ENCODE measurements at places on chromosomes 11 and 22.

DNA sequence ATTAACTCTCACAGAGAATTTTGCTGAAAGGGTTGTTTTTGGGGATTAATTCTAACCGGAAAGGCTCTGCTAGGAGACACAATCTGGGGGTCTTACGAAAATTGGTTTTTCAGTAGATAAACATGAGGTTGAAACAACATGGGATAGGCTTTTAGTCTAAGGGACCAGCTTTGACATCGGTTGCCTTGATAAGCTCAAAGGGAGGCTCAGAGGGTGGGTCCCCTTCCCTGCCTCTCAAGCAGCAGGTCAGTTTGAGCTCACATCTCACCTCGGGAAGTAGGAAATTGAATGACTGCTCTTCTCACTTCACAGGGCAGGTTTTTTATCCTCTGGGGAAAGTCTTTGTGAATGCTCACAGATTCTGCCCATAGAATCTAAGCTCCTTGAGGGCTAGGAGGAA is 70.2 kb upstream of the KIRREL3 start:
- no peak for DNase-seq

GRCh38 chr22:49294656-49295464 is 532.8 kb downstream of the BRD1 start:
- DNase-seq = no peak

DNA sequence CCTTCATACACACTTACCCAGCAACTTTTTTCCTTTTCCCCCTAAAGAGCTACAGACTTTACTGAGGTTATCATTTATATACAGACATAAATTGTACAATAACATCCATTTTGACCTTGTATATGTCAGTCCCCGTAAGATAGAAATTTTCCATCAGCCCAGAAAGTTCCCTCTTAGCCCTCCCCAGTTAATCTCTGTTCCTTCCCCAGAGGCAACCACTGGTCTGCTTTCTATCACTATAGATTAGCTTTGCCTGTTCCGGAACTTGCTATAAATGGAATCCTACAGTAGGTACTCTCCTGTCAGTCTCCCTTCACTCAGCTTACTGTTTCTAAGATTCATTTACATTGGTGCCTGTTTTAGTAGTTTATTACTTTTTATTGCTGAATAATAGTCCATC is 54.9 kb downstream of the TSPAN18 start:
- DNase-seq = no peak

GRCh38 chr11:12167061-12168000 is 56.9 kb downstream of the MICAL2 start:
- no peak for DNase-seq

- DNase-seq = no peak
Measured at GRCh38 chr22:38612217-38613006, 42.4 kb upstream of the DMC1 start.

GRCh38 chr11:69050592-69051380 is 2.1 kb downstream of the TPCN2 start:
- no peak for DNase-seq

DNA sequence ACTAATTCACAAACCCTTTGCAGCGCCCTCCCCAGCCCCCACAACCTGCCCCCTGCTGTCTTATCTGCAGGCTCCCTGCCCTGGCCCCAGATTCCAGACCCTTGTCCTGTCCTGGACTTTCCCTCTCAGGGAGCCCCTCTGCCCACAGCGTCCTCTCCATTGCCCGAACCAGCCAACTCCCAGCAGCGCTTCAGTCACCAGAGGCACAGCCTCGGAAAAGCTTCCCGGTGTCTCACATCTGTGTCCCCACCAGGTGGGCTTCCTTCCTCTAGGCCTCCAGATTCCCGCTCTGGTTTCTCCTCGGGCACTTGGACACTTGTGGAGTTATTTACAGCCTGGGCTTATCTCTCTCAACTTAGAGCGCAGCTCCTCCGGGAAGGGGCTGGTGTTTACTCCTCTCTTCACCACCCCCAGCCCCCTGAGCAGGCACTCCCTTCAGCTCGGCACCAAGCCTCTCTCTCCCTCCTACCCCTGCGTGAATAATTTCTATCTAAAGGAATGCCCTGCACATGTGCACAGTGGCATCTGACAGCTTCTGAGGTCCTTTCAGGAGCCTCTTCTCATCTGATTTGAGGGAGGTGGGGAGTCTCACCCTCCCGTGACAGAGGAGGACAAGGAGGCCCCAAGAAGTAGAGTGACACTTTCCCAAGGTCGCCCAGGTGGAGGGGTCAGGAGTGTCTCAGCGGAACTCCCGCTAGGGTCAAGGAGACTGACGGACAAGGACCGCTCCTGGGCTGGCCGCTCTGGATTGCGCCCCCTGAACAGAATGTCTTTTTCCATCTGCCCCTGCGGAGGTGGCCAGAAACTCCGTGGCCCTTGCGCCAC is 838 bp downstream of the WNT11 start:
- no peak for DNase-seq

- no peak for DNase-seq
Measured at GRCh38 chr11:81916451-81916850, 817.2 kb downstream of the FAM181B start.

- DNase-seq = no peak
Measured at GRCh38 chr11:34344768-34345539, 12.9 kb downstream of the ABTB2 start.

- DNase-seq = no peak
Measured at GRCh38 chr22:22182990-22183264, 61.7 kb upstream of the VPREB1 start.

- no peak for DNase-seq
Measured at GRCh38 chr11:119641983-119642745, 86.8 kb downstream of the NECTIN1 start.

GRCh38 chr11:63572026-63572688 is 9.0 kb upstream of the PLAAT2 start:
- DNase-seq = no peak

DNA sequence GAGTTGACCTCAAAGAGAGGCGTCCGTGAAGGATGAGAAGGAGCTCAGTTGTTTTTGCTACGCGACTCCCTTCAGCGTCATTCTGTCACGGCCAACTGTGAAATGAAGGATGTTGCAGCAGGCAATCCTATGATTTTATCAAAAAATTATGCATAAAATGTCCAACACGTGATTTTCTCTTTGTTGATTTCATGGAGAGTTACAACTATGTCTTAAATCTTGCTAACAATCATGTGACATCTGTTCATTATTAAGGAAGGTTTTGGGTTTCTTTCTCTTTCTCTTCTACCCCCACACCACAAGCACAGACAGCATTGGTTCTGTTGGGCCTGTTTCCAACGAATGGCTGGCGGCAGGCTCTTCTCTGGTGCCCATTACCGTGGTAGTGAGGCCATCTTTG is 3.7 kb downstream of the KRTAP5-4 start:
- DNase-seq = no peak

GRCh38 chr22:37996515-37997246 is 12.3 kb upstream of the SOX10 start:
- DNase-seq = no peak

DNA sequence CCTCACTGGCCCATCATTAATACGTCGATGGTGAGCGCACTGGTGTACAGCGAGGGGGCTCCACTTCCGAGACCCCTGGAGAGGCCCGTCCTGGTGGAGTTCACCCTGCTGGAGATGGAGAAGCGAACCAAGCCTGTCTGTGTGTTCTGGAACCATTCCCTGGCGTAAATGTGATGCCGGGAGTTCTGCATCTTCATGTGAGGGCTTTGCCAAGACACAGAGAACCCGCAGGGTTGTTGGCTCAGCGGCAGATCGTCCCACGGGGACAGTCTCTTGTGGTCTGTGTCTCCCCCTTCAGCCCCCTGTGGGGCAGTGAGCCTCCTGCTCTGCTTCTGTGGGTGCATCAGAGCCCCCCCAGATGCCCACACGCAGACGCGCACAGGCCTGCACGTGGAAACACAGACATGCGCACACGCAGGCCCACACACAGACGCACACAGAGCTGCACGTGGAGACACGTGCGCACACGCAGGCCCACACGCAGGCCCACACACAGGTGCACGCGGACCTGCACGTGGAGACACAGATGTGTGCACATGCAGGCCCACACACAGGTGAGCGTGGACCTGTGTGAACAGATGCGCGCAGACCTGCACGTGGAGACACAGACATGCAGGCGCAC is 55.8 kb upstream of the PRODH start:
- DNase-seq = no peak

DNA sequence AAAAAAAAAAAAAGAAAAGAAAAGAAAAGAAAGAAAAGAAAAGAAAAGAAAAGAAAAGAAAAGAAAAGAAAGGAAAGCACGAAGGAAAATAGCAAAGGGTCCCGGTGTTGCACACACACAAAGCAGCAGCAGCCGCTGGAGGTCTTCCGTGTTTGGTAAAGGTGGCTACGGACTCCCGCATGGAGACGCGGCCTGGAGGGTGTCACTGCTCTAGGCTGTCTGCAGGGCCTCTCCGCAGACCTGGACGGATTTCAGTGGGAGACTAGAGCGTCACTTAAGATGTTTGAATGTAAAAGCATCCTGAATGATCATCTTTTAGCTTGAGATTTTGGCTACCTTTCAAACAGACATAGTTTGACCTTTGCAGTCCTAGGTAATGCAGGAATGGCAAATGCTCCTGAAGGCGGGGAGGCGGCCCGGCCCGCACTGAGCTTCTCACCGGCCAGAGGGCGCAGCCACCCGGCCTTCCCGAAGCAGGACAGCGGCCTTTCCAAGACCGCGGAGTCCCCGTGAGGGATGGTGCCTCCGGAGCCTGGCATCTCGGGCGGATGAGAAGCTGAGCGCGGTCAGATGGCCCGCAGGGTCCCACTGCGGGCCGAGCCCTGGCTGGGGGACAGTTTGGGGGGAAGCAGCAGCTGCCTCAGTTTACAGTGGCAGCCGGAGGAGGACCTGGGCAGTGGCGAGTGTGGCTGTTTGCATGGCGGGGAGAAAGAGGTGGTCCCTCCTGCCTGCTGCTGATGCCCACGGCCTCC is 18.5 kb downstream of the KRTAP5-5 start:
- DNase-seq = no peak

DNA sequence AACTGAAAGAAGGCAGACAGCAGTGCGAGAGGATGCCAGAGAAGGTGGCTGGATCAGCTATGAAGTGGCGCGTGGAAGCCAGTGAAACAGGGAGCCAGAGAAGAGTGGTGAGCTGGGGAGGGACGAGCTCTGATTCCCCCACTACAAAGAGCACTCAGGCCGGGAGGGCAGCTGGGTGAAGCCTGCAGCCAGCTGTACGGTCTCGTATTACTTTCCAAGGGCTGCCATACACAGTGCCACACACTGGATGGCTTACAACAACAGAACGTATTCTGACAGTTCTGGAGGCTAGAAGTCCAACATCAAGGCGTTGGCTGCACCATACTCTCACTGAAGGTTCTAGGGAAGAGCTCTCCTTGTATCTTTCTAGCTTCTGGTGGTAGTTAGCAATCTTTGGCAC is 47.1 kb upstream of the WNT11 start:
- no peak for DNase-seq

GRCh38 chr11:29279716-29280115 is 737.1 kb downstream of the KCNA4 start:
- no peak for DNase-seq

GRCh38 chr11:79081471-79082031 is 359.3 kb downstream of the TENM4 start:
- no peak for DNase-seq

DNA sequence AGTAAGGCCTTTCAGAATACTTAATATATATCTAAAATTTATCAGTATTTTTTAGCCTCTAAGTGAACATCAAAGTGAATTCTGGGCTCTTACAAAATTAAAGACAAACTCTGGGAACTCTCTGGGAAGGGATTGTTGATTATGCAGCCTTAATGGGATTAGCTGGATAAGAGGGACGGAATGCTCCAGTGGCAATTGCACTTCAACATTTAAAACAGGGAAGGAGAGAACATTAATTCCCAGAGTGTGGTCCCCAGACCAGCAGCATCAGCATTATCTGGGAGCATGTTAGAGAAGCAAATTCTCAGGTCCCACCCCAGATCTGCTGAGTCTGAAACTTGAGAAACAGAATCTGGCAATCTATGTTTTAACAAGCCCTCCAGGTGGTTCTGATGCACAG is 46.5 kb downstream of the POLD3 start:
- DNase-seq = no peak

GRCh38 chr11:68775951-68776388 is 24.6 kb upstream of the TESMIN start:
- DNase-seq = no peak

- no peak for DNase-seq
Measured at GRCh38 chr11:47489395-47489755, 40.4 kb upstream of the RAPSN start.

DNA sequence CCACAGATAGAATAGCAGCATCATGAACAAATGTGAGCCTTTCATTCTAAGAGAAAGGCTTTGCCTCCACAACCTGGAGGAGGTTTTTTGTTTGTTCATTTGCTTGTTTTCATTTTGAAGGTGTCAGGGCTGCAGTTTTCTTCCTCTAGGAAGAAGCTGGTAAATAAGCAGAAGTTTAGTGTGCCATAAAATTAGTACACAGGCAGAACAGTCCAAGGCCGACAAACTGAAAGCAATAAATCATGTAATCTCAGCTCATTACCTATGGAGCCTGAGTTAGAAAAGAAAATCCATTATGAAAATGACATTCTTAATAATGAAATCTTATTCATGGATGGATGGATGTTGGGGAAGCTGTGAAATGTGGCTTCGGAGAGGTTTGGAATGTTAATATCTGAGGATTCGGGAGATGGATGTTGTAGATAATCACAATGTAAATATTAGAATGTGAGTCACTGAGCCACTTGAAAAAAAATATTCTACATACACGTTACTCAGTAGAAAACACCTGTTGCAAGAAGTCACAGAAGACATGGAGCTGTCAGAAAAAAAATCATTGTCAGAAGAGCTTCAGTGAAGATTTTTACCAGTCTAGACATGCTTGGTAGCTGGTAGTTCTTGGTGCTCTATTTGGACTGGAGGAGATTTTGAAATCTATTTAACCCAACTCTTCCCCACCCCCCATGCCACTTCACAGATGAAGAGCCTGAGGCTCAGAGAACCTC is 15.0 kb upstream of the ZDHHC13 start:
- DNase-seq = no peak

GRCh38 chr22:26033071-26033470 is 136.2 kb upstream of the SEZ6L start:
- DNase-seq = no peak

DNA sequence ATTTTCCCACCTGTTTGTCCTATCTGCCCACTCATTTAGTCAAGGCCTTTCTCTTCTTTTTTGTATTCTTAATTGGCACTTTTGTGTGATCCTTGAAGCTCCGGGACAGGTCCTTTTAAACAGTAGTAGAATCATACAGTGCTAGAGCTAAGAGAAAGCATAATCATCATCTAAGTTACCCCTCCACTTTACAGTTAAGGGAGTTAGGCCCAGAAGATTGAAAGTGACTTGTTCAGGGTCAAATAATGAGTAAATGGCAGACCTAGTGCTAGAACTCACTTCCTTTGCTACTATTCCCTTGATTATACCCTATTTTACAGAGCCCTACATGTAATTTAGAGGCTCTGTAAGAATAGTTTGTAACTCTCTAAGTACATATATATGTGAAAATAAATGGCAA is 2.5 kb downstream of the USP47 start:
- no peak for DNase-seq

GRCh38 chr11:14029971-14030920 is 67.7 kb downstream of the SPON1 start:
- no peak for DNase-seq
